MCF 10A (cell line): ENCODE measurements at places on chromosomes 1 and 21. TPM values are rescaled to one million over a fixed set of nuclear protein-coding genes. Genes with fewer than 3 reads are reported as not detected.
A peak's percentile ranks its signal among the peaks of the same experiment; 100 is the strongest.

DNA sequence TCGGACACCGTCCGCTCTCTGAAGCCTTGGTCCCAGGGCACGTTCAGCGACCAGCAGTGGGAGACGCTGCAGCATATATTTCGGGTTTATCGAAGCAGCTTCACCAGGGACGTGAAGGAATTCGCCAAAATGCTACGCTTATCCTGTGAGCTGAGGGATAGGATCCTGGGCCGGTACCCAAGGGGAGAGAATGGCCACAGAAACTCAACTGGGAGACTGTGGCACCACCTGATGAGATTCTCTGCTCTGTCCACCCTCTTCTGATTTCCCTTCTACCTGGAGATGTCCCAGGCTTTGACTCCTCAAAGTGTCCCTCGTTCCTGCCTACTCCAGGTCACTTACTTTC is 855 bp downstream of the CD1D start:
- DNase-seq, result no peak

SLC35F3 gene
- 2.9 and 3.3 TPM in 2 replicates for total RNA-seq

- DNase-seq, result no peak
These were observed 54.6 kb downstream of the ADSS2 start for GRCh38 chr1:244397131-244397530.

GRCh38 chr1:234558330-234558836 is 51.6 kb downstream of the IRF2BP2 start:
- no peak for DNase-seq

DNA sequence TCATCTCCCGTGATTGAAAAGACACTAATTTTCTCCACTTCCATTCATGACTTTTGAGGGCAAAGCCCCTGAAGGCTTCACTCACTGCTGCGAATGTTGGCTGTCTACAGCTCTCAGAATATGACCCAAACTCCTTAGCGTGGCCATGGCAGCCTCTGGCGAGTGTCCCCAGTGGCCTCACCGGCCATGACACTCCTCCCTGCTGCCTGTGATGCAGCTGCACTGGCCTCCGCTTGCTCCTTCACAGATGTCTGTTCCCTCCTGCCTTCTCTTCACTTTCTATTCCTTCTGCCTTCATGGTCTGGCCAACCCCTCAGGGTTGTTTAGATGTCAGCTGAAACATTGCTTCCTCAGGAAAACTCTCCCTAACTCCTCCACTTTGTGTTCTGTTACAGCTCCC is 30.8 kb upstream of the PTPRF start:
- DNase-seq, result no peak

RASSF5 gene
- total RNA-seq, result 8.3 and 9.6 TPM in 2 replicates

ETV3 gene
- 28.6 and 35.0 TPM in 2 replicates for total RNA-seq

- no peak for DNase-seq
These were observed 25.3 kb upstream of the PEX10 start for GRCh38 chr1:2437617-2438016.

PDC gene
- total RNA-seq, result not detected in 2 replicates

DNA sequence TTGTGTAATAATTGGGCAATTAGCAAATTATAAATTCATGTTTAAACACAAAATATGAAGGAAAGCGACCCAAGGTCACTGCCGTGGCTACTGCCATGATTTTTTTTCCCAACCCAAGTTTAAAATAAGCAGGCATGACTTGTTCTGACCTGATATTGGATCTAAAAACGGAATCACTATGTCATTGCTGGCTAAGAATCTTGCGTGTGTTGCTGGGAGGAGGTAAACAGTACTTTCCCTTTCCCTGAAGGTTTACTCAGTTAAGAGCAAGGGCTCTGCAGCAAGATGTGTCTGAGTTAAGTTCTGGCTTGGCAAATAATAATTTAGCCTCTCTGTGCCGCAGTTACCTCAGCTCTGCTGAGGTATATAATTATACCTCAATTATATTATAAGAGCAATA is 125.7 kb upstream of the L1TD1 start:
- no peak for DNase-seq

DNA sequence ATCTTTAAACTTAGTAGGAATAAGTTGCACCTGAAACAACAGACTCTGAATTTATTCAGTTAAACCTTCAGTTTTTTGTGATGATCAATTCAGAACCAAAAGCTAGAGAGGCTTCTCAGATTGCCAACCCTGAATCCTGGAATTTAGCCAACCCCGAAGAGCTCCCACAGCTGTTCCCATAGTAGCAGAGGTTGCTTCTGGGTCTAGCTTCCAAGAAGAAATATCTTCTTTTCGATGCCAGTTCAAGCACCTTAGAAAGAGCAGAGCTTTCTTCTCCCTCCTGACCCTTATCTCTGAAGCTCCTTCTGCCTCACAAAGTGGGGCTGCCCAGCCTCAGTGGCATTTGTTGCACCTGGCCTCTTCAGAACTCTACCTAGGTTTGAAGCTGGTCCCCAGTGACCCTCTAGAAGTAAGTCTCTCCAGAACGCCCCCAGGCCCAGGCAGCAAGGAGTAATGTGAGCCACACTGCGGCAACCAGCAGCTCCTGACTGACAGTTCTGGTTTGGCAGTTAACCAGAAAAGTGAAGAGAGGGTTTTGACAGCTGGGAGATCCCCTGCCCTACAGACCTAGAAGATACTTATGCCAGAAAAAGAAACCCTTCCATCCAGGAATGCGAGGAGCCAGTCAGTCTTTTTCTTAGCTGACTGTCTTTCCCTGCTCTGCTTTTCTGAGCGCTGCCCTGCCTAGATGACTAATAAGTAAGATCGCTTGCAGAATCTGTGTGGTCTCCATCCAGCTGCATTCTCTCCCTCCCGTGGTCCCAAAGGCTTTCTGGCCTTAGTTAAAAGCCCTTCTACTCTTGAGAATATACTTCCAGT is 165.9 kb downstream of the ADGRL4 start:
- peak; percentile 82 for DNase-seq

RXFP4 gene
- total RNA-seq, result not detected in 2 replicates

VANGL2 gene
- total RNA-seq, result 0.26 and 0.27 TPM in 2 replicates

- DNase-seq, result no peak
These were observed 59.7 kb downstream of the RGL1 start for GRCh38 chr1:183864611-183865010.

- peak; percentile 23 for DNase-seq
These were observed 102.8 kb upstream of the SERTAD4 start for GRCh38 chr1:210129759-210130158.

DNA sequence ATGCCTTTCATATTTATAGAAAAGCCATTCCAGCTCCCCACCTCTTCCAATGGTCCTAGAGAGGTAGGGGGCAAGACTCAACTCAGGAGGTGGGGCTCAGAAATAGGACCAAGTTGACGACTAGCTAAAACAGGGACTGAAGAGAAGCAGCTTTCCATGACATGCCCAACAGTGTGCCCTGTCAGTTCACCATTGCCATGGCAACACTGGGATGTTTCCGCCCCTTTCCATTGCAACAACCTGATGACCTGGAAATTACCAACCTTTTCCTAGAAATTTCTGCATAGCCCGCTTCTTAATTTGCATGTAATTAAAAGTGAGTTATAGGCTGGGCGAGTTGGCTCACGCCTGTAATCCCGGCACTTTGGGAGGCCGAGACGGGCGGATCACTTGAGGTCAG is 22.4 kb upstream of the INTS3 start:
- peak; percentile 27 for DNase-seq

OR2T29 gene
- total RNA-seq, result not detected in 2 replicates

VSIG8 gene
- not detected in 2 replicates for total RNA-seq

TAS1R3 gene
- 0.17 TPM in 1 of 2 replicates, not detected in the other for total RNA-seq

- no peak for DNase-seq
These were observed 190.8 kb downstream of the LTN1 start for GRCh38 chr21:28801906-28802305.

ACOT11 gene
- 4.5 and 5.3 TPM in 2 replicates for total RNA-seq

DNA sequence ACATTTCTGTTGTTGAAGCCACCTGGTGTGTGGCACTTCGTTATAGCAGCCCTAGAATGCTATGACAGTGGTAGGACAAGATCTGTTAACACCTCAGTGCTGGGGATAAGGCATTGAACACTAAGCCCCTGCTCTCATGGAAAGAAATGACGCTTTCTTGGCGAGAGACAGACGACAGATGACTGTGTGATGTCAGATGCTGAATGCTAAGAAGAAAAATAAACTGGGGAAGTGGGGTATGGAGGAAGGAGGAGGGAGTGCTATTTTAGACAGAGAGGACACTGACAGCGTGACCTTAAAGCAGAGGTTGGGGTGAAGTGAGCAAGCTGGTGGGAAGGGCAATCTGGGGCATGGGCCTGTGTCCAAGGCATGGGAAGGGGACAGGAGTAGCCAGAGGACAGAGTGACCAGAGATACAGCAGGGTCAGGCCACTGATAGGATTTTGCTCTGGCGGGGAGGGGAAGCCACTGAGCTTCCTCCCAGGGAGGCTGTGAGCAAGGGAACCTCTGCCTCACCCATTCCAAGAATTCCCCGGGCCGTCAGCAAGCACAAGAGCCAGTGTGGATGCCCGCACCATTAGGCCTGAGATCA is 15.2 kb downstream of the DOP1B start:
- DNase-seq, result no peak

UBL4B gene
- total RNA-seq, result not detected in 2 replicates

DNA sequence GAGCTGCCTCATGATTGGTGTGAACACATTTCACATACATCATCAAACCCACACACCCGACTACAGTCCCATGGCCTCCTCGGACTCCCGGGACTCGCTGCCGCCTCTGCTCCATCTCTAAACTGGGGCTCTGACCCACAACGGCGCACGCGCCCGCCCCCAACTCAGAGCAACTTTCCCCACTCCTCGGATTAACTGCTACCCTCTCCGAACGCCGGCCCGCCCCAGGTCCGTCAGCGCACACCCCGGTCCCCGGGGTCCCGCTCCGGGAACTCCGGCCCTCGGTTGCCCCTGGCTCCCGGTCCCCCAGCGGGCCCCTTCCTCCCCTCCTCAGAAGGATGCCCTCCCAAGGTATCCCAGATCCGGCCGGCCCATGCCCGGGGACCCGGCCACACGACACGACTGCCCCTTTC is 740 bp downstream of the DSTYK start:
- no peak for DNase-seq

DNA sequence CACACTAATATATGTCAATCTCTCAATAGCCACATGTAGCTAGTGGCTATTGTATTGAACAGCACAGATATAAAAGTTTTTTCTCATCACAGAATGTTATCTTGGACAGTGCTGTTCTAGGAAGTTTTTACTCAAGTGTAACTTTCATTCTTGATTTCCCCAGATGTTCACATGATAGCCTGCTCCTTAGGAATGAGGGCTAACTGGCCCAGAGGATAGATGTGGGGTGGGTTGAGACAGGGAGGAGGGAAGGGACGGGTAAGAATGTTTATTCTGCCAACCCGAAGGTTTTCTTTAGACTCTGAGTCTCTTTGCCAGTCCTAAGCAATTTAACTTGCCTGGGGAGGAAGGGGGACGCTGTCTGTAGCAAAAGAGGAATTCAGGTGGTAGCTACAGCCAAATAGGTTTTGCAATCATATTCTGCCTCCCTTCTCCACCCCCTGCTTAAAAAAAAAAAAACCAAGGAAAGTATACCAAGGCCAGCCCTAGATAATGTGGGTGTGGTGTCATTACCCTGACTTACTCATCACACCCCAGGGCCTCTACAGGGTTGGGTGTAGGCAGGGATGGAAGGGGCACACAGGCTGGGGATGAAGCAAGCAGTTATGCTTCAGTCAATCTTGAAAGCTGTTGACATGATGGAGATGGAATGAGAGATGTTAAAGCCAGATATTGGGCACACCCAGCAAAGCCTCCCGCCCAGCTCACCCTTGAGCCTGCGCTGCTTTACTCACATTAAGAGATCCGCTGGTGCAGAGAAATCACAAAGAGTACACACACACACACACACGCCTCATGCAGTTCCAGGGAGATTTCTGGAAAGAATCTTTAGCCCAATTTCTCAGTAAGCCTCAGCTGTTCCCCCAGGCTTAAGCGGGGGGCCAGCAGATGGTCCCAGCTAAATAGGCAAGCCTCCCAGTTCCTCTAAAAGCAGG is 59.9 kb downstream of the PLXNA2 start:
- DNase-seq, result peak; percentile 100

DNA sequence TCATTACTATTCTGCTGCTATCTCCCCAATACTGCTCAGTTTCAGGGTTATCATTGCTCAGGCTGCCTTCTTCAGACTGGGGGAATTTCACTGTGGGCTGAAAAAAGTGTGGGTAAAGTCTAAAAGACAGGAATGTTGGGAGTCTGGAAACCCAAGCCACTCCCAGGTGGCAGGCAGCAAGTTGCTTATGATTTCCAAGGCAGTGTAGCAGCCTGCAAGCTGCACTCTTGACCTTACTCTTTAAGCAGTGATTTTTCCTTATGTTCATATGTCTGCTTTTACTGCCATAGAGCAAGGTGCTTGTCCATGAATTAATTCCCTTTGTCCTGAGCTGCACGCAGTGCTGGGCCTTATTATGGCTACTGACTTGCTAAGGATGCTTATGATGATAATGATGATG is 53.1 kb downstream of the PHC2 start:
- DNase-seq, result no peak
